ENCODE measurements at places on chromosomes 7 and 10.
A peak's percentile ranks its signal among the peaks of the same experiment; 100 is the strongest.

DNA sequence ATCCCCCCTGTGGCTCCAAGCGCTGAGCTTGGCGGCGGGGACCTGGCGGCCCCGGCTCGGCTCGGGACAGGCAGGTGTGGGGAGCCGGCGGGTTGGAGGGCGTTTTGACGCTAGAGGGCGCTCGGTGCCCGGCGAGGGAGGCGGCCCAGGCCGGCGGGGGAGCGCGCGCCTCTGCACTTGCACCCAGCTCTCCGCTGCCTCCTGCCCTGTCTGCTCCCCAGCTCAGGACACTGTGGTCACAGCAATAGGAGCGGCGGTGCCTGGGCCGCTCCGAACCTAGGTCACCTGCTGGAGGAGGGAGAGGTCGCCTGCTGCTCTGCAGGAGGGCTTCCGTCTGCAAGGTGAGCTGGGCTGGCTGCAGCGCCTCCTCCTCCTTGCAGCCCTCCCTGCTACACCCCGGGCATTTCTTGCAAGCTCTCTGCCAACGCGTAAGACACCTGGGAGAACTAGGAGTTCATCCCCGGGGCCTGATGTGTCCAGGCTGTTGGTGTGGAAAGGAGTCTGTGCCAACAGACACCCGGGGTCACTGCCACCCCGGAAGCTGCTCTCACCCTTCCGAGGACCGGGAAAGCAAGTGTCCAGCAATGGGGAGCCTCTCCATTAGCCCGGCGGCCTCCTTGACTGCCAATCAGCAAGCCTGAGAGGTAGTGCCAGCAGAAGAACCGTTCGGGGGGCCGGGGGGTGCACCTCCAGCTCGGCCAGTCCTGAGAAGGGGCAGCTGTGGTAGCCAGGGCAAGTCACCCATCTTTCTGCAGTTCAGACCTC is 620.4 kb downstream of the GALNT17 start:
- DNase-seq, result no peak

DNA sequence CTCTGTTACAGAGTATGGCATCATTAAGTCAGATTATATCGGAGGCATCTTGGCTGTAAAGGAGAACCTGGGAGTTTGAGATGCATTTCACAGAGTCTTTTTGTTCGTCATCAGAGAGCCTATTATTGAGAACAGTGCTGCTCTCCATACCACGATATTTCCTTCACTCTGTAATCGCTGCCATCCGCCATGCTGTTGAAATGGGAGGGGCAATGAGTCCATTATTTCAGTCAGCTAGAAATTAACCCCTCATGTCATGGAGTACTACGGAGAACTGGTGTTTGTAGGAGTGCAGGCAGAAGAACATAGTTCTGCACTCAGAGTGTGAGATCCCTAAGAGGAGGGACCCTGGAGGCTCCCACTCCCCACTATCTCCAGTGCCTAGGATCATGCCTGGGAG is 59.2 kb downstream of the SLC16A12 start:
- DNase-seq, result no peak

DNA sequence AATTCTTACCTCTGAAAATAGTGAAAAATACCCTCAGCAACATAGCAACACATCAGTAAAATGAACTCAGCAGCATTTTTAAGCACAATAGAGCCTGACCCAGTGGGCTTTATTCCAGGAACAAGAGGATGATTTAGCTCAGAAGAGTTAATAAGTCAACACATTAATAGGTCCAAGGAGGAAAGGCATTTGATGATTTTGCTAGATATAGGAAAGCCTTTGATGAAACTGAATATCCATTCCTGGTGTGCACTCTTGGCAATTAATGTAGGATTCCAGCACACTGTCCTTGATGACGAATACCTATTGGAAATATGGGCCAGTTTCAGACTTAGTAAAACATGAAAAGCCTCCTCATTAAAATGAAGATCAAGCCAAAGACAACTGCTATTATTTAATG is 42.5 kb downstream of the RASGEF1A start:
- DNase-seq, result no peak

DNA sequence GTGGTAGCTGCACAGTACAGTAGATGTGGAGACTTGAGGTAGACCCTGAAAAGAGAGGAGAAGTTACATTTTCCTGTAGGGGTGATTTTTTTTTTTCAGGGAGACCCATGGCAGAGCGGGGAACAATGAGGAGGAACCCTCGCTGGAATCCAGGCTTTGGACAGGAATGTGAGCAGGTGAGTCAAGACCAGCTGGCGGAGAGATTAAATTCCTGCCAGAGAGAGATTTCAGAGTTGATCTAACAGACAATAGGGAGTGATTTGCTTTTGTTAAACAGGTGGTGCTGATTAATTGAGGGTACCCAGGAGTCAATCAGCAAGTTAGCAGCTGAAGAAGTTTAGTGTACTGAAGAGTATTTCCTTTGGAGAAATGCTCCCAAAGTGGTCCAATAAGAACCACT is 41.6 kb upstream of the MINDY3 start:
- DNase-seq, result no peak

GRCh38 chr7:260441-261281 is 29.3 kb upstream of the FOXL3 start:
- DNase-seq, result no peak

DNA sequence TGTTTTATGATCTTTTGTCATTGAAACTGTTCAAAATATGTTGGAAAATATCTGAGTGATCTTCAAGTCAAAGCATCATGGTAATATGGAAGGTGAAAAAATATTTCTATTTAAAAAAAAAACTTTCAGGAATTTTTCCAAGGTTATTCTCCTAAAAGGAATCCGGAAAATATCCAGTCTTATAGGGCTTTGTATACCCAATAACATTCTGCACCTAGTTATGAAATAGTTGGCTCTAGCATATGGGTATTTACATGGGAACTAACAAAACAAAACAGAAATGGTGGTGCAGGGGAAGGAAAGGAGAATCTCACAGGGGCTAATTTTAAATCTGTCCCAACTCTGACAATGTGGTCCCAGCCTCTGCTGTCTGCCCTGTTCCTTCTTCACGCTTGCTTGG is 167.1 kb upstream of the RHEB start:
- DNase-seq, result no peak

GRCh38 chr7:82141427-82141826 is 302.1 kb downstream of the CACNA2D1 start:
- no peak for DNase-seq

- DNase-seq, result no peak
Observed at GRCh38 chr7:70893971-70894715, 237.8 kb upstream of the GALNT17 start.

DNA sequence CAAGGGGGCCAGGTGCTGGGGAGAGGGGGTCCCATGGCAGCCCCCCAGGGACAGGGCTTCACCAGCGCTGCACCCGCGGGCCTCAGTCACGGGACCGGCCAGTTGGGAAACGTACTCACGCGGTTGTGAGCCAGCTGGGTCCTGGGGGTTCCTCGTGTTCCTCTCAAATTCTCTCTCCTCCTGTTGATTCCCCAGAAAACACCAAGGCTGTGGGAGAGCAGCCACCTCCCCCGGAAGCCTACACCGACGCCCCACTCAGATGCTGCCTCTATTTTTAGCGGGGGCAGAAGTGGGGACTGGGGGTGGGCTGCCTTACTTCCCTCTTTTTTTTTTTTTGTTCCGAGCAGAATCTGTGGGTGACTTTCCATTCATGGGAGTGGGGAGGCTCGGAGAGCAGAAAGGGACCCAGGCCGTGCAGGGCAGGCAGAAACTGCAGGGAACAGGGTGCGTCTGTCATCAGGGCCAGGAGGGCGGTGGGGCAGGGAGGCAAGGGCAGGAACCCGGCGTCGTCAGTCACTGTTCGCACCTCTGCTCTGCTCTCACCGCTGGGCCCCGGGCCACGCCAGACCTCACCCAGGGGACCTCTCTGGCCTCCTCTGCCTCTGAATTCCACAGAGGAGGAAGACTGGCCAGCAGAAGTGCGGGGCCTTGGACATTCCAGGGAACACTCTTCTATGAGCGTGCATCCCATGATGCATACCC is 63.1 kb downstream of the CARD11 start:
- DNase-seq, result no peak

- DNase-seq, result no peak
Observed at GRCh38 chr7:70694971-70695794, 436.8 kb upstream of the GALNT17 start.

DNA sequence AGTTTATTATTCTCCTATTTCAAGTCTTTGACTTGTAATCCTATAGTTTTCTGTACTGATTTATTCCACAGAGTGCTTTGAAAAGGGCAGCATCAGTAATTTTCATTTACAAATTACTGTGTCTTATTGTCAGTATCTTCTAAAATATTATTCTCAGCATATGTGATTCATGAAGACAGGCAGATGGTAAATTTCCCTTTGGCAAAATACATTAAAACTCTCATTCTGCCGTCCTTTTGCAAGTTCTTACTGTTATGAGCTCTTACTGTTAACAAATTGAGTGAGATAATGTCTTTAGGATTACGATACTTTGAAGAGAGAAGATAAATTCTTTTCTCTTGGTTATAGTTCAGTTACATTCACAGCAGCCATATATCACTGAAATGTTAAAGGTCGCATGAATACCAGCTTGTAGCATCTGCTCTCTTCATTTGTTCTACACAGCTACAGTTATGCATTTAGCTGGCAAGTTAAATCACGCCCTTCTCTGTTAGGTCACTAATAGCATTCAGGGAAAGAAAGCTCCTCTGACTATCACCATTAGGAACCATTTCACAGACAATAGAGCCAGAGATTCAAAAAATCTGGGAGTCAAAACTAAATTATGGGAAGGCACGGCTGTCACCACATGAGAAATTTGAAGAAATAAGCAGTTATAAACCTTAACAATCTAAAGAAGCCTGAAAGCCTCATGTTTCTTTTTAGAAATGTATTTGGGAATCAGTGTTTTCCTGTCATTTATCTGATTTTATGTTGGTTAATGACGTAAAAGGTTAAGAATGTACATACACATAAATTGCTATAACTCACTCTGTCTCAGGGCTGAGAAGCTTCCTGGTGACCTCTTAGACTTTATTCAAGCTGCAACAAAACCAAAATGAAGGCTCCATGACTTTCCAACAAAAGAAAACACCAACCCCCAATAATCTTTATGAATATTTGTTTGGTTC is 109.6 kb upstream of the SP4 start:
- DNase-seq, result no peak

GRCh38 chr7:67662804-67663203 is 666.2 kb downstream of the TYW1 start:
- no peak for DNase-seq

DNA sequence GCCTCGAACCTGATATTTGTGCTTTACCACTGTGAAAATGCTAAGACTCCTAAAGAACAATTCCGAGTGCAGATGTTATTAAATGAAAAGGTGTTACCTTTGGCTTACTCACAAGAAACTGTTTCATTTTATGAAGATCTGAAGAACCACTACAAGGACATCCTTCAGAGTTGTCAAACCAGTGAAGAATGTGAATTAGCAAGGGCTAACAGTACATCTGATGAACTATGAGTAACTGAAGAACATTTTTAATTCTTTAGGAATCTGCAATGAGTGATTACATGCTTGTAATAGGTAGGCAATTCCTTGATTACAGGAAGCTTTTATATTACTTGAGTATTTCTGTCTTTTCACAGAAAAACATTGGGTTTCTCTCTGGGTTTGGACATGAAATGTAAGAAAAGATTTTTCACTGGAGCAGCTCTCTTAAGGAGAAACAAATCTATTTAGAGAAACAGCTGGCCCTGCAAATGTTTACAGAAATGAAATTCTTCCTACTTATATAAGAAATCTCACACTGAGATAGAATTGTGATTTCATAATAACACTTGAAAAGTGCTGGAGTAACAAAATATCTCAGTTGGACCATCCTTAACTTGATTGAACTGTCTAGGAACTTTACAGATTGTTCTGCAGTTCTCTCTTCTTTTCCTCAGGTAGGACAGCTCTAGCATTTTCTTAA is 47.7 kb downstream of the MINPP1 start:
- DNase-seq, result no peak

- DNase-seq, result no peak
Observed at GRCh38 chr10:99528494-99529441, 4.0 kb upstream of the NKX2-3 start.

DNA sequence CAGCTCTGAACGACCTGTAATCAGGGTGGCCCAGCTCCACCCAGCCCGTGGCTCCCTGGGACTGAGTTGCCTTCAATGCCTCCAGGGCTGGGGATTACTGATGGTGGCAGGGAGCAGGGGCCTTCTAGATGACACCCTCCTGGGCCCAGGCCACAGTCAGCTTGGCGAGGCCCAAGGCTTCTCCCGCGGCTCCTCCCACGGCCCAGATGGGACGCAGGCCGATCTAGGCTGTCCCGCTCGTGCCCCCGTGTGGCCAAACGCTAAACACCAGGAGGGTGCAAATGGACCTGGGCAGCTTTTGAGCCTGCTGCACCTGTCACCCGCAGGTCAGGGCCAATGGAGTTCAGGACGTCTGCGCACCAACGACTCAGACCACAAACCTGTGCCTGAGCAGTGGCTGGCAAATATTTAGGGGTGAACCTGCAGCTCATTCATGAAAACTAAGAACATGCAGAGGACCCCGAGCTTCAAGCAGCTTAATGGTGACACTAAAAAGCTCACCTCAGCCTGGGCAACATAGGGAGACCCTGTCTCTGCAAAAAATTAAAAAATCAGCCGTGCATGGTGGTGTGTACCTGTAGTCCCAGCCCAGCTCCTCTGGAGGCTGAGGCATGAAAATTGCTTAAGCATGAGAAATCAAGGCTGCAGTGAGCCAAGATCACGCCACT is 43.2 kb downstream of the ASB13 start:
- DNase-seq, result peak; percentile 79

GRCh38 chr10:35458500-35459448 is 122.5 kb downstream of the CCNY start:
- DNase-seq, result no peak

GRCh38 chr10:103262229-103262628 is 14.7 kb upstream of the INA start:
- DNase-seq, result no peak

DNA sequence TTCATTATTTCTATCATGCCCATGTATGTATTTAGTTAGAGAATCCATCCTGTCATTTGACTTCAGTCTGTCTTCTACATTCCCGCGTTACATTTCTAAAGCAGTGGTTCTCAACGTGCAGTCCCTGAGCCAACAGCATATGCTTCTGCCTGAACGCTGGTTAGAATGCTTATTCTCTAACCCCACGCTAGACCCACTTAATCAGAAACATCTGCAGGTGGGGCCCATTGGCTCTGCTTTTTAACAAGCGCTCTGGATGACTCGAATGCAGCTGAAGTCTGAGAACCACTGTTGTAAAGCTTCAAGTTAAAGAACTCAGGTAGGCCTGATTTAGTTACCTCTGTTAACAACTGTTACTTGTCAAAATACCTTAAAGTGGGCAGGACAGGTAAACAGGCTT is 38.2 kb downstream of the NEUROD6 start:
- no peak for DNase-seq

DNA sequence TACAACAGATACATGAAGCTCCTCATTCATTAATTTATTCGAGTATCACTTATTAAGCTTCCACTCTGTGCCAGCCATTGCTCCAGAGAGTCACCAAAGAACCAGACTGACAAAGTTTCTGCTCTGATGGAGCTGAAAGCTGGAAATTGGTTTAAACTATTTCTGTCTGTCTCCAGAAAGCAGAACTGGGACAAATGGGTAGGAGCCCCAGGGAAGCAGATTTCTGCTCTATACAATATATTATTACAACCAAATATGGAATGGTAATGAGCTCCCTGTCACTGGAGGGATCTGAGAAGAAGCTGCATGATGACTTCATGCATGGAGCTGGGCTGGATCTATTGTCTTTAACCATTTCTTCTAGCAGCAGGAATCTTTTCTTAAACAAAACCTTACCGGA is 165.4 kb upstream of the ADO start:
- no peak for DNase-seq

Measured in stimulated activated CD4-positive, alpha-beta T cell treated with anti-CD3 and anti-CD28 coated beads, Interleukin-1b, Interleukin-23, amount 100 ng/mL, for 24 hours (primary cell).